ENCODE measurements at places on chromosomes 4 and X. TPM values are rescaled to one million over a fixed set of nuclear protein-coding genes. Genes with fewer than 3 reads are reported as not detected.
A peak's percentile ranks its signal among the peaks of the same experiment; 100 is the strongest.

- no peak for DNase-seq
Measured at GRCh38 chr4:2248044-2248780, 6.3 kb upstream of the HAUS3 start.

DNA sequence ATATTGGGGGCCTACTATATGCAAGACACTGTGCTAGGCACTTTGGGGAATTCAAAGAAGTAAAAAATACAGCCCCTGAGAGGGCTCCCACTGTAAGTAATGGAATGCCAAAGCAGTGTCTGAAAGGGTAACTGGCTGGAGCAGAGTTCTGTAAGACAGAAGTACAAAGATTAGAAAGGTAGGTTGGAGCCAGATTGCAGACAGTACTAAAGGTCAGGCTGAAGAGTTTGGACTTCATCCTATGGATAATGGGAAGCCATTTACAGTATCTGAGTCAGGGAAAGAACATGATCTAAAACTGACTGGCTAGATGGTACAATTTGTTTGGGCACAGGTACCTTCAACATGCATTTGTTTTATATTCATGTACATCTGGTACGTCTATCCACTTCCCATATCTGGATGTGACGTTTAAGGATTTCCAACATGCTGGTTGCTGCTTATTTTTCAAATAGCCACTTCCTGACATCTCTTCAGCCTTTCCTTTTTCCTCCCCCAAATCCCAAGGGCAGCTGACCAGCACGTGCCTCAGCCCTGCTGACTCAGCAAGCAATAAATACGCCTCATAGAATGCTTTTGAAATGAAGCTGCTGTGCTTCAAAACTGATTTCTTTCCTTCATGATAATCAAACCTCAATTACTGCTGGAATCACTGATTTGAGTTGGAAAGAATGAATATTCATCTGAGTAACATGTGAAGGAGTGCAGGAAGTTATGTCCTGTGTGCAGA lies 9.5 kb downstream of the ENOX2 start:
- DNase-seq = no peak

DNA sequence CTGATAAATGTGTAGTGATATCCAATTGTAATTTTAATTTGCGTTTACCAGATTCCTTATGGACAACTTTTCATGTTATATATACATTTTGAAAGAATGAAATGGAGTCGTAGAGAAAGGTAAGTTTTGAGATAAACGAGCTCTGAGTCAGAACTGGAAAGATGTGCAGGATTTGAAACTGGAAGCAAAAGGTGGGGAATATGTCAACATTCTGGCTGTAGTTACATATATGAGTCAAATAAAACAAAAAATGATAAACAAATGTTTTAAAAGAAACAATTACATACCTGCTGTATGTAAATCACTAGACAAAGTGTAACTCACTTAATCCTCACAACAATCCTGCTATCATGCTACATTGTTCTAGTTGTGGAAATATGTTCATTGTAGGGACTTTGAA lies 84.0 kb downstream of the LPAR4 start:
- no peak for DNase-seq

DNA sequence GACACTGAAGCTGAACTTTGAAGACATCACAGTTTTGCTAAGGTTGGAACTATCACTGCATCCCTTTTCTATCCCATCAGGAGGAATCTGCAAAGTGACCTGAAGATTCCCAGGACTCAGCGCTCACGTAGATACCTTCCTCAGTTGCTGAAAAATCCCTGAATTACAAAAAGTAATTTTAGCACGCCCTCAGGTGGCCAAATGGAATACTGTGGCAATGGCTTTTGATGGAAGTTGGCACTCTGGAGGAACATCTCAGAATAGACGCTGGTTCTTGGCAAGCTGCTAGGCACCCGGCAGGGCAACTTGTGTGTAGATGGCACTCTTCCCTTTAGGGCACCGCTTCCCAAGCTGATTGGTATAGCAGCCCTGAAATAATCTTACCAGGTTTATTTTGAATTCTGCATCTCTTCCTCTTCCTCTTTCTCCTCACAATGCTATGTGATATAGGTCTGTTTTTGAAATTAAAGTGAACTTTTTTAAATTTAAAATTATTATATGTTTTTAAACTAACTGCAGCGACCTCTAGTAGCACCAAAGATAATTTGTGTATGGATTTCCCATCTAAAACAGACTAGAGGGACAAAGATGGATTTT lies 16.3 kb upstream of the ESX1 start:
- DNase-seq = peak; percentile 46

- peak; percentile 39 for DNase-seq
Measured at GRCh38 chrX:120560405-120560841, 339 bp downstream of the CUL4B start.

- DNase-seq = no peak
Measured at GRCh38 chr4:186832906-186833305, 109.2 kb upstream of the FAT1 start.

GRCh38 chrX:96861661-96862060 lies 22.0 kb upstream of the RPA4 start:
- no peak for DNase-seq

- DNase-seq = no peak
Measured at GRCh38 chr4:163758032-163758431, 263.5 kb downstream of the TMA16 start.

- no peak for DNase-seq
Measured at GRCh38 chr4:71545168-71545567, 206.3 kb downstream of the SLC4A4 start.

GRCh38 chr4:73725985-73726384 lies 14.4 kb upstream of the CXCL8 start:
- no peak for DNase-seq

- DNase-seq = no peak
Measured at GRCh38 chrX:70244881-70245280, 10.4 kb downstream of the AWAT1 start.

GRCh38 chrX:148459343-148459742 lies 41.1 kb upstream of the AFF2 start:
- DNase-seq = no peak

- peak; percentile 48 for DNase-seq
Measured at GRCh38 chrX:148049441-148049840, 68.3 kb downstream of the FMR1NB start.

DNA sequence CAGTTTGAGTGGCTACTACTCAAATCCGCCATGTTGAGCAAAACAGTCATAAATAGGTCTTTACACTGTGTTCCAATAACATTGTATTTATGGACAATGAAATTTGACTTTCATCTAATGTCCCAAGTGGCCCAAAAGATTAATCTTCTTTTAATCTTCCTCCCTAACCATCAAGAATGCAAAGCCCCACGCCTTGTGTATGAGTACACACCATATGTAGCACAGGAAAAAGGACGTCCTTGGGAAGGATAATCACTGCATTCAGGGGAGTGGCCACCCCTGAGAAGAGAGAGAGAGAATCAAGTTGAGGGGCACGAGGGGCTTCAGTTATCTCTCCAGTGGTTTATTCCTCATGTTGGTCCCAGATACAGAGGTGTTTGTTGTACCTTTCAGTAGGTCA lies 33.1 kb downstream of the RBM47 start:
- no peak for DNase-seq

- DNase-seq = no peak
Measured at GRCh38 chr4:38310446-38311043, 350.3 kb downstream of the PTTG2 start.

DNA sequence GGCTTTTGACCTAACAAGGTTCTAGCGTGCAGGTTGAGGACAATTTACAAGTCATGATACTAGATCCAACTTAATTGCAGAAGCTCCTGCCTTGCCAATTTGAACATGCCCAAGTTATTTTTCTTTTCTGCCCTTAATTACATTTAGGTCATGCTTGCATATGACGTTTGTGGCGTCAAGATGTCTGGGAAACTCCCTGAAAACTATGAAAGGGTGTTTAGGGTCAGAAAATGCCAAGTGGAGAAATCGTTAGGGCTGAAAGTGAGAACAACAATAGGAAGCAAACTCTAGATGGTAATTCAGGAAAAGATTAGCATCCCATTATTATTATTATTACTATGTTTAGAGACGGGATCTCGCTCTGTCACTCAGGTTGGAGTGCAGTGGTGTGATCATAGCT lies 38.2 kb upstream of the PLAC8 start:
- DNase-seq = no peak

DNA sequence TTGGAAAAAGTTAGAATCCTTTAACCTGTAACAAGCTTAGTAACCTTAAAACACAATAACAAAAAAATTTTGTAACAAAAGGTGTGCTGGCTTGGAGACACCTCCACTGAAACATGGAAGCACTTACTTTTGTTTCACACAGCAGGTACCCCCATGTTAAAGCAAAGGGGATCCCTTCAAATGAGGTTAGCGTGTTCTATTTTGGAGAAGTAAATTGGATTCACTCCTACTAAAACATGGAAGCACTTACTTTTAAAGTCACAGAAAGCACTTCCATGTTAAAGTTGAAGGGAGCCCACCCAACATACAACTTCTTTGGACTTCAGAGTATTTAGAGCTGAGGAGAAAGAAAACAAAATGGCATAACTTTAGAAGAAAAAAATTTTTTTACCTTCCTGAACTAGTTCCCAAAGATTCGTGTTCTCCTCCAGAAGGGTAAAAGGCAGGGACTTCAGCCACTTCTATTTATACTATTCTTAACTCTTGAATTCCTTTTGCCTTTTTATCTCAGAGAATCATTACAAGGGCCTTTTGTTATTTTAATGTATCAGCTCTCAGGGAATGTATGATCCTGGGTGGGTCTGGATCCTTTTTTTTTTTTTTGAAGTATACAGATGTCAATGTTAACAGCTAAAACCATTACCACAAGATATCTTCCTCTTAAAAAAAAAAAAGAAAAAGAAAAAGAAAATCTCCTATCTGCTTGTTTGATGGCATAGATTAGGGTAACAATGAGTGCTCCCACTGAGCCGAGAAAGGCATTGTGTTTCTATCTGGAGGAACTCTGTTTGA lies 11.5 kb downstream of the LARP7 start:
- no peak for DNase-seq

- no peak for DNase-seq
Measured at GRCh38 chrX:131235768-131236545, 53.1 kb downstream of the IGSF1 start.

DNA sequence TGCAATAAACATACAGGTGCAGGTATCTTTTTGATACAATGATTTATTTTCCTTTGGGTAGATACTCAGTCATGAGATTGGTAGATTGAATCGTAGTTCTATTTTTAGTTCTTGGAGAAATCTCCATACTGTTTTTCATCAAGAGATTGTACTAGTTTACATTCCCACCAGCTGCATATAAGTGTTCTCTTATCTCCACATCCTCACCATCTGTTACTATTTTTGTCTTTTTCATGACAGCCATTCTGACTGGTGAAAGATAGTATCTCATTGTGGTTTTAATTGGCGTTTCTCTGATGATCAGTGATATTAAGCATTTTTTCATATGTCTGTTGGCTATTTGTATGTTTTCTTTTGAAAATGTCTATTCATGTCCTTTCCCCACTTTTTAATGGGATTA lies 202.2 kb downstream of the RAPGEF2 start:
- DNase-seq = no peak

DNA sequence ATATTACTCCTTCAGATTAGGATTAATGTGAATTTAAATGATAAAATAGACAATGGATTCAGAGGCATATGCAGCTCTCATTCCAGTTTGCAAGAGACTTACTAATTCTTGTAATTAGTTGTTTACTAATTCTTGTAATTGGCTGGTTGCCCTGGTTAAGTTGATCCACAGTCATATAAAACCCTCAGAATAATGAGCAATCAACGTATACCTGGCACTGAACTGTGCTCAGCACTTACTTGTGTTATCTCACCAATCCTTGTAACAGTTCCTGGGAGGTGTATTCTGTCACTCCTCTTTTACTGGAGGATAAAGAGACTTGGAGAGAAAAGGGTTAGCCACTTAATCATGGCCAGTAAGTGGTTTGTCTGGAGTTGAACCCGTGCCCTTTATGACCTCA lies 10.5 kb downstream of the HERC5 start:
- DNase-seq = no peak

- DNase-seq = no peak
Measured at GRCh38 chr4:26287756-26288155, 33.1 kb upstream of the RBPJ start.

GRCh38 chr4:163070023-163070422 lies 96.7 kb downstream of the NAF1 start:
- DNase-seq = no peak

GRCh38 chr4:3251691-3252479 lies 2.9 kb downstream of the MSANTD1 start:
- no peak for DNase-seq

The DMRTC1B gene
- polyA plus RNA-seq = 2.1 TPM

The DSPP gene
- polyA plus RNA-seq = not detected

The HSFX3 gene
- not detected for polyA plus RNA-seq

The SAGE1 gene
- polyA plus RNA-seq = not detected

The NUP62CL gene
- 20.5 TPM for polyA plus RNA-seq

The SRPK3 gene
- polyA plus RNA-seq = 0.57 TPM

The AFP gene
- polyA plus RNA-seq = 9.1 TPM

The PDZD4 gene
- 1.7 TPM for polyA plus RNA-seq

The SHROOM3 gene
- 21.6 TPM for polyA plus RNA-seq

The SLITRK4 gene
- 2.0 TPM for polyA plus RNA-seq
